ENCODE measurements at places on chromosomes 5 and 9.

DNA sequence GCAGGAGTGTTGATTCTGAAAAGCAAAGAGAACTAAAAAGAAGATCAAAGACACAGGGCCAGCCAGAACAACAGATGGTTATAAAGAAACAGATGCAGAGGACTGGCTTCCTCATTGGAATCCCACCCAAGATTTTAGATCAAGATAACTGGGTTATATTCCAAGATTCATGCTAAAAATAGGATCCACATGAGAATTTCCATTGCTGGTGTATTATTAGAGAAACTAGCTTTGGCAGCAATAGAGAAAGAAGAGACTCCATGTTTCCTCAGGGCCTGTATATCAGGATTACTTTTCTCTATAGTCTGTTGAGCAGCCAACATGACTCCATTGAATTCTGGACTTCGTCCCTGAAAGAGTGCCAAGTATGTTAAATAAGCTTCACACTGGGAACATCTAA, 367.3 kb downstream of the TUSC1 start:
- DNase-seq = no peak

- peak; percentile 58 for DNase-seq
Observed at GRCh38 chr5:79133657-79134451, 22.2 kb downstream of the BHMT start.

DNA sequence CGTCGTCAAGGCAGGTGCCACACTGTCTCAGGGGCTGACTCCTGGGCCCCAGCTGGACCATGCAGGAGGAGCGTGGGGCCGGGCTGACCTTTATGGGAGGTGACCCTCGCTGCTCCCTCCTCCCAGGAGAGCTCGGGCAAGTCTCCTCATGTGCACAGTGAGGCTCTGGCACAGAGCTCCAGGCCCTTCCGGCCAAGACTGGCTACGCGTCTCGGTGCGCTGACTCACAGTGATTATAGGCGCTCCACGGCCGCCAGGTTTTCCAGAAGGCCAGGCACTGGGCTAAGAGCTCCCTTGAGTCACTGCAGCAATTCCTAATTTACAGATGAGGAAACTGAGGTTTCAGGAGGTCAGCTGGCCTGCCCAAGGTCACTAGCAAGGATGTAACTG, 47.4 kb downstream of the VAV2 start:
- DNase-seq = no peak

DNA sequence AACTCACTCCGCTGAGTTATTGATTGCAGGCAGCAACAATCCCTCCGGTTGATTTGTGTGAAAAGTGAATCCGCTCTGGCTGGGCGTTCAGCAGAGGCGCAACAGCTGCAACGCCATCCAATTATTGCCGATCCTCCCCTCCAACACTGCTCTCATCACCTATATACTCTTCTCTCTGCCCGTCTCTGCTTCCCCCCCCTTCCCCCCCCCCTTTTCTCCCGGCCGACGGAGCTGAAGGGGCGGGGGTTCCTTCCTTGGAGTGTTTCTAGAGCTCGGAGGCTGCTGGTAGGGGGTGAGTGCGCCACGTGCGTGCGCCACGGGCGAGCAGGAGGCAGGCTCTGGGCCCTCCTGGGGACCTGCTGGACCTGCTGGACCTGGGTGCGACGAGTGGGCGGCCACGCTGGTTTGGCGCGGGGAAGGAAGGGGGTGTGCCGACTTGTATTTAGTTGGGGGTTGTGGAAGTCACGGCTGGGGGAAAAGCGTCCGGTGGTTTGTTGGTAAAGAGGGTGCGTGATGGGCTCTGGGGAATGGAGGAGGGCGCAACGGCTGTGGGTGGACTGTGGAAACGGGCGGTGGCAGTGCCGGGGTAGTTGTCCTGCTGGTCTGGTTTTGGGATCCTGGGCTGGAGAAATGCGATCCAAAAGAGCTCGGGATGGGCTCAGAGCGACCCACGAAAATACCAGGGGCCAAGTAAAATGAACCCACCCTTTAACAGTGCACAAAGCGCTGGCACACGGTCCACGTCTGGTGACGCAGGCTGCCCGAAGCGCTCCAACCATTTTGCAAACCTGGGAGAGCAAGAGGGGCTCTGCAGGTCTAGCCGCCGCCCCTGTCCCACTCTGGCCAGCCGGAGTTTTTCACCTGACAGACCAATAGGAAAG, 6.4 kb upstream of the MEF2C start:
- DNase-seq = no peak

DNA sequence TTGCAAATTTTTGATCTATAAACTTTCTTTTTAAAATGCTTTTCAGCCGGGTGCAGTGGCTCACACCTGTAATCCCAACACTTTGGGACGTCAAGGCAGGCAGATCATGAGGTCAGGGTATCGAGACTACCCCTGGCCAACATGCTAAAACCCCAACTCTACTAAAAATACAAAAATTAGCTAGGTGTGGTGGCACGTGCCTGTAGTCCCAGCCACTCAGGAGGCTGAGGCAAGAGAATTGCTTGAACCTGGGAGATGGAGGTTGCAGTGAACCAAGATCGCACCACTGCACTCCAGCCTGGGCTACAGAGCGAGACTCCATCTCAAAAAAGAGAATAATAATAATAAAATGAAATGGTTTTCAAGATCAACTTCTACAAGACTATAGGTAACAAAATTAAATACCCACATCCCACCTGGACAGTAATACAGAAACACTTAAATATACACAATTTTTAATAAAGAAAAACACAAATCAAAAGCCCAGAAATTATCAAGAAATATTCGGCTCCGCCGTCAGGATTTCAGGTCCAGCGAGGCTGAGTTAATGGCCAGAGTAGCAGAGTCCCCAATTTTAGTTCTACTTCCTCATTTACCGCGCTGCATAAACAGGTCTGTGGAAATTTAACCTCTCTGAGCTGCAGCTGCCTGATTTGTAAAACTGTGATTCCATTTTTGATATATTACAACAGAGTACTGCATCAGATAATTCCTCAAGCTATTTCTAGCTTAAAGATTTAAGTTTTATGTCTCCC, 4.0 kb downstream of the TUT7 start:
- DNase-seq = no peak

GRCh38 chr5:113660206-113660605, 146.7 kb downstream of the YTHDC2 start:
- no peak for DNase-seq

GRCh38 chr5:171999877-172000276, 6.6 kb downstream of the FBXW11 start:
- no peak for DNase-seq

GRCh38 chr5:74657165-74657564, 16.6 kb upstream of the ENC1 start:
- no peak for DNase-seq

GRCh38 chr9:78756813-78757510, 460.0 kb downstream of the PSAT1 start:
- no peak for DNase-seq

DNA sequence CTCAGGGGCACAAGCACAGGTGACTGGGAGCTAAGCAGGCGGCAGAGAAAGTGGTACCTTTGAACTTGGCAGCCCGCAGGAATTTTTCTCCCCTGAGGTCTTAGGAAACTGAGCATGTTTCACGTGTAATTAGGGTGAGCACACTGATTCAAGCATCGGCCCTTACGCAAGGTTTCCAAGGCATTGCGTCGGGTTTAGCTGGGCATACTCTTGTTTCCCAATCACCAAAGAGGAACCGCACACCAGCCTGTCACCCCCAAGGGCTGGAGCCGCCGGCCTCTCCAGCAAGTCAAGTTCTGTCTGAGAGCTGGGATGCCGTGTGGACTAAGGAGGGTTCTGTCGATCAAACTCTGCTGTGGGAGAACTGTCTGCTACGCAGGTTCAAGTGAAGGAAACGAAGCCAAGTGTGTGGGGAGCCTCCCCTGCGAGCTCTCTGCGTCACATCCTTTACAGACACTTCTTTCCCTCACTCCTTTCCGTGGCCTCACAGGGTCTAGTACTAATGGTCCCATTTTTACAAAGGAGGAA, 53.0 kb downstream of the ERGIC1 start:
- DNase-seq = peak; percentile 84

GRCh38 chr9:95083086-95083768, 234.3 kb downstream of the FANCC start:
- DNase-seq = no peak

GRCh38 chr5:90696153-90696552, 137.6 kb downstream of the ADGRV1 start:
- no peak for DNase-seq
